ENCODE measurements at places on chromosomes 12 and 14. TPM values are rescaled to one million over a fixed set of nuclear protein-coding genes. Genes with fewer than 3 reads are reported as not detected.

Gene MSI1
- polyA plus RNA-seq, result 3.7 TPM

Gene SPX
- polyA plus RNA-seq, result 19.0 TPM

Gene DHRS2
- polyA plus RNA-seq, result 0.07 TPM

Gene FAM90A1
- polyA plus RNA-seq, result 1.2 TPM

Gene HSP90B1
- 584 TPM for polyA plus RNA-seq

Gene KRT74
- not detected for polyA plus RNA-seq
